Cardiac muscle cell (in vitro differentiated cells and primary cell): ENCODE measurements at places on chromosomes 16 and 17. TPM values are rescaled to one million over a fixed set of nuclear protein-coding genes. Genes with fewer than 3 reads are reported as not detected.

DNA sequence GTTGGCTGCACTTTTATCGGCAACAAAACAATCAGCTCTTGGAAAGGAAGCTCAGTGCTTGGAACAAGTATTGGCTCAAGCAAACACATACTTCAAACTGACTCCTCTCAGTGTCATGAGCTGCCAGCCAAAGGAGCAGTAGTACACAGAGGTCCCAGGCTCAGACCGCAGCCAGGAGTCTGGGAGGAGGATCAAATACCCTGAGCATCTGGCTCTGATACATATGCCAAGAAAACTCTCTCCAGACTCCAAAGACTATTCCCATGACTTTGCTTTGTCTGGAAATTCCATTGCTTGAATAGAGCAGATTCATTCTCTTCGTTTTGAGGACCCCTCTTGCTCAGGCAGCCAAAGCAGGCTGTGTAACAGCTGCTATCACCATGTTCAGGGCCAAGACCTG, 501.6 kb upstream of the PSMD7 start:
- DNase-seq: no peak

DNA sequence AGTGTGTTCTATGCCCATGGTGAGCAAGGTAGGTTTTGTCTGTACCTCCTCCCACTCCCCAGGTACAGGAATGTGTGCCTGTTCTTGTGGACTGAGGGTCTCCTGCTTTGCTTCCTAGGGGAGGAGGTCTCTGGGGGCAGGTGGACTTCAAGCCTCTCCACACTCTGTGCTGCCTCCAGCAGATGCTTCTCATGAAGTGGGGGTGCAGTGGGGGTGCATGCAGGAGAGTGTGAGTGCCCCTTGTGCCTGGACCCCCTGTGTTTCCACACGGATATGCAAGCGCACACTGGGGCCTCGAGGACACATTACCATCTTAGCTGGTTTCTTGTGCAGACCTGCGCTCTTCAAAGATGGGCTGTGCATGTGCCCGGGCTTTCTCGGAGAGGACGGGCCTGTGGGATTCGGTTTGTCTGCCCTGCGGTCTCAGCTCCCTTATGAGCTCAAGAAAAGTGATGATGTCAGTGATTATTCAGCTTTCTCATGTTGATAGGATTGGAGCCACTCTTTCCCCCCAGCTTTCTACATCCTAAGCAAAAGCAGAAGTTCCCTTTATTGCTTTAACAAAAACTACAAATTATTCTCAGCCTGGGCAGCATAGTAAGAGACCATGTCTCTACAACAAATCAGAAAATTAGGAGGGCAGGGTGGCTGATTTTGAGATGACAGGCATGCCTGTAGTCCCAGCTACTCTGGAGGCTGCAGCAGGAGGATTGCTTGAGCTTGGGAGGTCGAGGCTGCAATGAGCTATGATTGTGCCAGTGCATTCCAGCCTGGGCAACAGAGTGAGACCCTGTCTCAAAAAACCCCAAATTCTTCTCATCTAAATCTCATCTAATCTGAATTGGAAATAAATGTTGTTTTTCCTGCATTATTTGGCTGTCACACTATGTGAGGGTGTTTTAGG, 86.8 kb downstream of the RPTOR start:
- DNase-seq: no peak

DNA sequence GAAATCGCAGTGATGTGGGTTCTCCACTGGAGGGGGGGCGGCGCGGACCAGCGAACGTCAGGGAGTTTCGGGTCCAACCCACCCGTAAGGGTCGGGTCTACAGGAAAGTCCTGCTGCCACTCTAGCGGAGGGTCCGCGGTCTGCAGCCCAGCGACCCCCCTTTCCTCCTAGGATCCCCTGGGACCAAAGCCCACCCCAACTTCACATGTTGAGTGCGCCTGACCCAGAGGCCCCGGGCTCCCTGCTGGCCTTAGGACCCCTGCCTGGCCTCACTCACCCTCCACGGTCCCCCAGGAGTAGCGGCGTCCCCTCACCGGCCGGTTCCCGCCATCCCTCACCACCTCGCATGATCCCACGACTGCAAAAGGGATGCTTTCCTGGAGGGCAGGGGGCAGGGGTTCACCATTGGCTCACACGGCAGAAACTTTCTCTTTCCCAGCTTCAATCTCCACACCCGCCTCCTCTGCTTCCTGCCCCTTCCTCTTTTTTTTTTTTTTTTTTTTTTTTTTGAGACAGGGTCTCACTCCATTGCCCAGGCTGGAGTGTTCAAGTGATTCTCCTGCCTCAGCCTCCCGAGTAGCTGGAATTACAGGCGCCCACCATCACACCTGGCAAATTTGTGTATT, 3.1 kb downstream of the SEPTIN1 start:
- no peak for DNase-seq

SRL gene
- 46.1 and 51.1 TPM in 2 replicates for total RNA-seq
